NCI-H524 (cell line): ENCODE measurements at places on chromosomes 16 and 17.

GRCh38 chr17:57975044-57975443 lies 13.0 kb downstream of the VEZF1 start:
- DNase-seq: no peak

- no peak for DNase-seq
These were observed 104.6 kb downstream of the METRNL start for GRCh38 chr17:83183951-83184506.

DNA sequence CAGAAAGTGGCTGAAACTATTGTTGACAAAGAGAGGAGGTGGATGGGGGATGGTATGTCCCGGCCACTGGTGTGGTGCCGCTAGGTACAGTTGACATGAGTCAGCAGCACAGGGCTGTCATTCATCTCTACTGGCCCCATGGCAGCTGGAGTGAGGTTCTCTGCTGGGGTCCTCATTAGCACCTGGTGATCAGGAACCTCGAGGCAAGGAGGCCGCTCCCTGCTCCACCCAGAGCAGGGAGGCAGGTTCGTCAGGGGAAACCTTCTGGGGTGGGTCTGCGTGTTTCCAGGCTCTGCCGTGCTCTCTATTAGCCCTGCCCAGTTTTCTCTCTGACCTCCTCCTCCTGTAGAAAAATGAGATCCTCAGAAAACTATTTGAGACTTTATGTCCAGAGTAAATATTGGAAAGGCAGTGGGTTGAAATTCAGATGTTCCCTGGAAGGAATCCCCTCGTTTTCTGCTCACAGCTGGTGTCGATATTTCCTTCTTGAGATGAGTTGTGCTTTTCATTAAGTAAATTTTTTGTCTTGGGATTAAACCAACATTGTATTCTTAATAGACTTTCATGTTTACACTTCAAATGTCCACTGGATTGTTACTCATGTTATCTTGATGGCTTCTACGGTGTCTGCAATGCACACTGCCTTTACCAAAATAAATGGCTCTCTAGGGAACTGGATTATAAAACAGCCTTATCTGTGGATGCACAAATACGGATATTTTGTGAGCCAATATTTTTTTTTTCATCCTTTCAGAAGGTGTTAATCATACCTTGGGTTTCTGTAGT lies 7.1 kb downstream of the NTN1 start:
- no peak for DNase-seq

DNA sequence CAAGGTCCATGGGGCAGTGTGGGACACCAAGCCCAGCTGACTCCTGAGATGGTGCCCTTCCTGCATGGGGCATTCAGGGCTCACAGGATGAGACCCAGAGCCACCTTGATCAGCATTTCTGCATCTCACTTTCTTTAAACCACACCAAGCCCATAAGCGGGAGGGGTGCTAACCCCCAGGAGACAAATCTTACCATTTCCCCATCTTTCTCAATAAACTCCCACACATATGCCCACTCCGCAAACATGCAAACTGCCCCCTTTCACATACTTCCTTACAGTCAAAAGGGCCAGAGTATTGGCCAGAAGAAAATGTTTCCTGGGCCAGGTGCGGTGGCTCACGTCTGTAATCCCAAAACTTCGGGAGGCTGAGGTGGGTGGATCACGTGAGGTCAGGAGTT lies 3.7 kb upstream of the SLC39A11 start:
- no peak for DNase-seq

GRCh38 chr17:836151-836550 lies 54.0 kb downstream of the MRM3 start:
- DNase-seq: no peak

GRCh38 chr17:10652984-10653659 lies 4.0 kb downstream of the MYH3 start:
- DNase-seq: no peak

DNA sequence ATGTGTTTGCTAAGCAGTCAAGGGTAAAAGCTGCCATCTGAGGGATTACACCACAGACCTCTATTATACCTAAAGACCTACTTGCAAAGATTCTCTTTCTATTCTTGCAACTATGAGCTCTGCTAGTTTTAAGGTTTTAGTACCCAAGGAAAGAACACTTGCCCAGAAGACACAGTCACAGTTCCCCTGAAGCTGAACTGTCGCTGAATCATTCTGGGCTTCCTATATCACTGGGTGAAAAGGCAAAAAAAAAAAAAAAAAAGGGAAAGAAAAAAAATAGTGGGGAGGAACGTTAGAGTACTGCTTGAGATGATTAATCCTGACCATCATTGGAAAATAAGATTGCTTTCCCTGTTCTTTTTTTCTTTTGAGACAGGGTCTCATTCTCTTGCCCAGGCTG lies 37.9 kb downstream of the LYRM1 start:
- no peak for DNase-seq

DNA sequence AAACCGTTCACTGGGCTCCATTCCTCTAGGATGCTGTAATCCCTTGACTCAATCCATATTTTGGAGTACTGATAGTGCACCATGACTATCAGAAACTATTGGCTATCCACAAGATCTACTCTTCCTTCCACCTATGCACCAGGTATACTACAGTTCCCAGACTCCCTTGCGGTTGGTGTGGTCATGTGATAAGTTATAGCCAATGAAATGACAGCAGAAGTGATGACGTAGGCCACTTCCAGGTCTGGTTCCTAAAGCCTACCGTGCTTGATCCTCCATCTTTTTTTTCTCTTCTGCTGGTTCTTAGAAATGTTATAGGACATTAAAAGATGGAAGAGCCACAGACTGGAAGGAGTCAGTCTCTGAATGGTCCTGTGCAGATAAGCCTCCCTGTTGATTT lies 278.8 kb upstream of the C16orf82 start:
- no peak for DNase-seq

- DNase-seq: peak; percentile 50
These were observed 780 bp upstream of the DCAKD start for GRCh38 chr17:45052052-45052772.

DNA sequence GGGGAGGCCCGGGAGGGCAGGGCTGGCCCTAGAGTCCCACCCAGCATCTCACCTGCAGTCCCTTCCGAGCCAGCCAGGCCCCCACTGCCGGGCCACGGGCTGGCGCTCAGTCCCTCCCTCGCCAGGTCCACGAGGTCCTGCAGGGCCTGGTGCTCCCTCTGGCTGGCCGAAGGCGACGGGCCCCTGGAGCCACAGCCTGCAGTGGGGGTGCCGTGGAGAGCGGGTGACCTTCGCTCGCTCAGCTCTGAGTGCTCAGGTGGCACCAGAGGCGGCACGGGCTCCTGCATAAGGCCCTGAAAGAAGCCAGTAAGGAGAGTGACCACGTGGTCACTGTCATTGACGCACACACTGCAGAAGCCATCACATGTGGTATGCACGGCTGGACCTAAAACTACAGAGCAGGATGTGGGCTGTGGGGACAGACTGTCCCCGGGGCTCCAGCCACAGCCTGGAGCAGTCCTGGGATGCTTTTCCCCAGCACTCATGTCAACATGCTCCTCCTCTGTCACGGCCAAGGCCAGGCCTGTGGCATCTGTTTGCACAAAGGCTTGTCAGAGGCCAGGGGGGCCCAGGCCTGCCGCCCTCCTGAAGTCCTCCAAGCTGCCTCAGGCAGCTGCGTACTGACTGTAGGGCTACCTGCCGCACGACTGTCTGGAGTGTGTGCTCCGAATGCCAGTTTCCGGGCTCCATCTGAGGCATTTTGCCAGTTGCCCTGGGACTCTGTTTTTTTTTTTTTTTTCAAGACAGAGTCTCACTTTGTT lies 15.1 kb downstream of the SLX4 start:
- no peak for DNase-seq

GRCh38 chr16:75265911-75266701 lies 14.7 kb upstream of the BCAR1 start:
- DNase-seq: peak; percentile 40

GRCh38 chr17:36665417-36665816 lies 64.0 kb downstream of the MRM1 start:
- DNase-seq: no peak

DNA sequence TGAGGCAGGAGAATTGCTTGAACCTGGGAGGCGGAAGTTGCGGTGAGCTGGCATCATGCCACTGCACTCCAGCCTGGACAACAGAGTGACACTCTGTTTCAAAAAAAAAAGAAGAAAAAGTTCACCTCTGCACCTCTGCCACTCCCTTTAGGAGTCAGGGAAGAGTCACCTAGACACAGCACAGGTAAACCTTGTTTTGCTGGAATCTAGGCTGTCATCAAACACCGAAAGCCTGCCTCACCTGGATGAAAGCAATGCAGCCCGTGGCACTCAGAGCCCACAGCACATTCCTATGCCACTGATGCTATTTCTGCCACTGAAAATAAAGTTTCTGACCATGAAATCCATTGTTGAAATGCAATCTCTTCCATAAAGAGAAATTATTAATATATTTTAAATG lies 22.2 kb downstream of the CFAP52 start:
- DNase-seq: no peak

- peak; percentile 70 for DNase-seq
These were observed 14.1 kb downstream of the FAM222B start for GRCh38 chr17:28828294-28829040.

- peak; percentile 62 for DNase-seq
These were observed 43.3 kb downstream of the PGS1 start for GRCh38 chr17:78421534-78422266.

DNA sequence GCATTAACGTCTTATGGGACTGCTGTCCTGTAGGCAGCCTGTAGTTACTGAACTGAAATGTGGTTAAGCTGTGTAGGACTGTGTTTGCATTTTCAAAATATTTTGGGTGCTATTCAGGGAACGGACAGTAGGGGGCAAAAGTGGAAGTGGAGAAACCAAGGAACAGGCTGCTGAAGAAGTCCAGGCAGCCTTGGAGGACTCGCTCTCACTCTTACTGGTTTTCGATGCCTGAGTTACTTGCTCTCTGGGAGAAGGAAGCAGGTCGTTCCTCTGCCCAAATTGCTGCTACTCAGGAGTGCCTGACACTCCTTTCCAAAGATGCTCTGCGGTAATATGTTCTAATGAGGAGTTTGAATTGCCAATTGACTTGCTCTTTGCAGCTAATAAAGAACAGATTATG lies 64.5 kb upstream of the RBFOX1 start:
- peak; percentile 13 for DNase-seq

- no peak for DNase-seq
These were observed 25.2 kb downstream of the NLRP1 start for GRCh38 chr17:5558815-5559785.

- no peak for DNase-seq
These were observed 28.9 kb upstream of the DHX8 start for GRCh38 chr17:43454868-43455267.

DNA sequence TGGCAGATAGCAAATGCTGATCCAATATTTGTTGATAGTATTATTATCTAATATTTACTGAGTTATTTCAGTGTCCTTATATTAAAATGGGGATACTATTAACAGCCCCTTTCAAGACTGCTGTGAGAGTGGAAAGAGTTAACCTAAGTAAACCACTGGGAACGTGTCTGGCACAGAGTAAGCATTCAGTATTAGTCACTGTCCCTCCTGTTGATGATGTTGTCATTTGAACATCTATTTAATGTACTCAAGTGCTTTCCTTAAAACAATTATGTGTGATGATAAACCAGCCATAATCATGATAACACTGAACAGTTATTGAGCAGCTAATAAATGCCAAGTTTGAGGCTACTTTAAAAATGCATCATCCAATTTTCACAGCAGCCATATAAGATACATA lies 135.7 kb upstream of the XYLT1 start:
- no peak for DNase-seq

DNA sequence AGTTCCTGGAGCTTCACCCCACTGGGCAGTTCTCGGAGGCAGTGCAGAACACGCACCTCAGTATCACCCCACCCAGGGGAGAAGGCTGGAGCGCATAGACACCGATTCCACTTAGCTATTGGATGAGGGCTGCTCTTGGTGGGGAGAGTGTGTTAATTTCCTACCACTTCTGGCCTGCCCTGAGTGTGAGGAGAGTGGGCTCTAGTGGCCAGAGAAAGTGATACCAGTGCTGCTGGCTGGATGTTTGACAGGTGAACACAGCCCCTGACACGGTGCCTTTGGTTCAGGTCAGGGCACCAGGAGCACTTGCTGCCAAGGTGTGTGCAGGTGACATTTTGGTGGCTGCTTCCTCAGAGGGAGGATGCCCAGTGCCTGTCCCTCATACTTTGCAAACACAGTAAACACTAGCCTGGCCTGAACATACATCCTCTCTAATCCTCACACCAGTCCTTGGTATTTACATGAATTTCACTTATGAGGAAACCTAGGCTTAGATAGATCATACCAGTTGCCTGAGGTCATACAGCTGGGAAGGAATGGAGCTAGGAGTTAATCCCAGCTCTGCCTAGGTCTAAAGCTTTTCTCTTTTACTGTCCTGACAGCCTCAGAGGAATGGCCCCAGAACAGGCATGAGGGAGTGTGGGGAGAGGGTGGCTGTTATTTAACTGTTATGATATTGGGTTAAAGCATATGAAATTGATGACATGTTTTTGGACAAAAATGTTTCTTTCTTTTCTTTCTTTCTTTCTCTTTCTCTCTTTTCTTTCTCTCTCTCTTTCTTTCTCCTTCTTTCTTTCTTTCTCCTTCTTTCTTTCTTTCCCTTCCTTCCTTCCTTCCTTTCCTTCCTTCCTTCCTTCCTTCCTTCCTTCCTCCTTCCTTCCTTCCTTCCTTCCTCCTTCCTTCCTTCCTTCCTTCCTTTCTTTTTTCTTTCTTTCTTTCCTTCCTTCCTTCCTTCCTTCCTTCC lies 21.0 kb upstream of the ITGAX start:
- no peak for DNase-seq
